ENCODE measurements at places on chromosomes 2 and 18.

DNA sequence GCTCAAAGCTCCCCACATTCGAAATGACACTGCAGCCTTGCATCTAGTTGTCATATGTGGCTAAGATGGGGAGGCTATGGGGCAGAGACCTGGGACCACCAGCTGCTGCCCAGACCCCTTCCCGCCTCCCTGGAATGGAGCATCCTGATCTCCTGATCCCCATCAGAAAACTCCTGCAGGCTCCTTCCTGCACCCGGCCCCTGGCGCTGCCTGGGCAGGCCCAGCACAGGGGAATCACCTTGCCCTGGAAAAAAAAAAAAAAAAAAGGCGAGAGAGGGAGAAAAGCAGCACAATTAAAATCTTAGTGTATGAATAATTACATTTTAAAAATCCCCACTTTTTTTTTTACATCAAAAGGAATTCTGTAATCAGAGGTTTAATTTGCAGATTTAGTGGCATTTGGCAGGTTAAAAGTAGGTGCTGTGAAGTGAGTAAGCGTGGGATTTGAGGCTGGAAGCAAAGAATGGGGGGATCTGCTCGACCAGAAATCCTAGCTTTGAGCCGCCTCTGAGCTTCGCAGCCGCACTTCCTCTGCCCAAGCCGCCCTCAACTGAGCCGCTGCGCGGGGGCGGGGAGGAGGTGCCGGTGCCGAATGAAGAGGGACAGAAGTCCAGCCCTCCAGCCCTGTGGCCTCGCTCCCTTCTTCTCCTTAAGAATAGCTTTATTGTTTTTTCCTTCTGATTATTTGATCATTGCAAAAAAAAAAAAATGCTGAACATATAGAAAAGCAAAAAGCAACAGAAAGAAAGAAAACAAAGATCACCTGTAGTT is 30.0 kb downstream of the THNSL2 start:
- DNase-seq = peak; percentile 19

DNA sequence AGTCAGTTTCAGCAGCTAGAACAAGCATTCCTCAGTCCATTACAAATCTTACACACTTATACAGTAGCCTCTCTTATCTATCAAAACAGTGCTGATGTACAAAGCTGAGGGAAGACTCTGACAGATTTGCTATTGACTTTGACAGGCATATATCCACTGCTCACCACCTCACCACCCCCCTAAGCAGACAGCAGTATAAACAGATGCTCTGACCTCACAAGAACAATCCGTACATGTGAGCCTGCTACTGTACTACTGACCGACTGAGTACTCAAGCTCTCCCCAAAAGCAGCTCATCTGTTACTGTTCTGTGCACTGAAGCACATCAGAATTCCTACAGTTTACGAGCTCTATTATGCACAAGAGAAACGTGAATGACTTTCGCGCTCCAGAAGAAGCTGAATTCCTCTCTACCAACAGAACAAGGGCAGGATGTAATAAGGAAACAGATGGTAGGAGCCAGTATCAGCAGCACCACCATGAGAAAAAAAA is 95.6 kb upstream of the PDE1A start:
- no peak for DNase-seq

DNA sequence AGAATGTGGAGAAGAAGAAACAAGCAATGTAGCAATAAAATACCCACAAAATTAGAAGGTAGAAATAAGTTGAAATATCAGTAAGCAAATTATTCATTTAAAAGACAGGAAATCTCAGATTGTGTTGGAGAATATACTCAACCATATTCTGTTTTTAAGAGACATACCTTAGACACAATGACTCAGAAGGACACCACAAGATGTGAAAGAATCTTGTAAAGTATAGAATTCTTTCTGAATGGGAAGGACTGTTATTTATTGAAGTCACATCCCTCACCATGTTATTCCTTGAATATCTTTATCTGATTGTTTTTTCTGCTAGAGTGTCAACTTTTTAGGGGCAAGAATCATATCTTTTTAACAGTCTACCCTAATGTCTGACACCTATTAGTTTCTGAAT is 50.4 kb downstream of the CTAGE1 start:
- DNase-seq = no peak

GRCh38 chr2:146850746-146851145 is 994.1 kb upstream of the ACVR2A start:
- no peak for DNase-seq

DNA sequence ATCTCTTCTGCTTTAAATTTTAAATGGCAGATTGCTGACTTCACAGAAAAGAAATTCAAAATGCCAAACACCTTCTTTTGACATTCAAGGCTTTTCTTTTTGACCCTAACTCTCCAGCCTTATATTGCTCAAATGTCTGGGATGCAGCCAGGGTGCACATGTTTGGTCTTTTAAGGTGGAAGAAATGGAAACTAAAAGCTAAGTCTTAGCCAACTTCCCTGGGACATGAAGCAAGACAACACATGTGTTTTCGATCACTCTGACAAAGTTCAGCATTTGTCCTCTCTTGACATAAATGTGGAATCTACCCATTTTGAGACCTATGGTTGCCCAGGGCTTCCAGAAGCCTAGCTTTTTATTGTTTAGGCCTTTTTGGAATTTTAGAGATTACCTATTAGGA is 161.6 kb downstream of the RDH14 start:
- no peak for DNase-seq

DNA sequence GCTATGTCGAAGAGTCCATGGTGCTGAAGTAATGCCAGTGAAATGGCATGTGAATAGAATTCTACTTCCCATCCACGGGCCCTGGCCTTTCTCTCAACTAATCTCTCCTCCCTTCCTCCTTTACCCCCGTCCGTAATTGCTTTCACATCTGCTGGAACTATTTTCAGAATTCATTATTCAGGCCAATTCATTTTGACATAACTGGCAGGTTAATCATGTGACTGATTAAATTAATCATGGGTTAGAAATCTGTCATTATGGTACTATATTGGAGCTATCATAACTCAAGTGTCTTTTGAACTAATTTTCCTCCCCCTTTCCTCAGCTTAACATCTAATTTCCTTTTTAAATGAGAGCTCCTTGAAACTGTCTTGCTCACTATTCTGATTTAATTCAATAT is 66.9 kb downstream of the ZDBF2 start:
- DNase-seq = no peak

DNA sequence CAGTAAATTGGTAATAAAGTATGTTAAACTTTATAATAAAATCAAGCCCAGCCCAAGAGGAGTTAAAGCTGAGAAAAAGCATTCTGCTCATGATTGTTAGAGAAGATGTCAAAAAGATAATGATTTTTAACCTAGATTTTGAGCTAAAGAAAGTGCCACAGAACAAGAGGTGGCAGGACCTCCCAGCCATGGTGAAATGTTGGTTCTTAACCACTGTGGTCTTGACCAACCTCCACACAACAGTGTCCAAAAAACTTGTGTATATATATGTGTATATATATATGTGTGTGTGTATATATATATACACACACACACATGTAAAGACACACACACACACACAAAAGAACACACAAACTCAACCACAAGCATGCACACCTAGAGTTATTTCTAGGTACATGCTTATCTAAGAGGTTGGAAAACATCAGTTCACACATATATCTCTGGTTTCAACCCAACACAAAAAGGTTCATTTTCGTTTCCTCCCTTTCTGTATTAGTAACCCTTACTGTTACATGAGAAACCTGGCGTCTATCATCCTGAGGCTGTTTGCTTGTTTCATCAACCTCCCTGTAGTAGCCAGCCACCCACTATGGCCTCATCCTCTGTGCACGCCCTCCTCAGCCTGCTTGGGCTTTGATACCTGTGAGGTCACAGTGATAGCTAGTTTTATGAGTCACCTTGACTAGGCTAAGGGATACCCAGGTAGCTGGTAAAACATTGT is 631.8 kb upstream of the ID2 start:
- no peak for DNase-seq

GRCh38 chr18:9079818-9080528 is 22.5 kb upstream of the NDUFV2 start:
- DNase-seq = no peak

DNA sequence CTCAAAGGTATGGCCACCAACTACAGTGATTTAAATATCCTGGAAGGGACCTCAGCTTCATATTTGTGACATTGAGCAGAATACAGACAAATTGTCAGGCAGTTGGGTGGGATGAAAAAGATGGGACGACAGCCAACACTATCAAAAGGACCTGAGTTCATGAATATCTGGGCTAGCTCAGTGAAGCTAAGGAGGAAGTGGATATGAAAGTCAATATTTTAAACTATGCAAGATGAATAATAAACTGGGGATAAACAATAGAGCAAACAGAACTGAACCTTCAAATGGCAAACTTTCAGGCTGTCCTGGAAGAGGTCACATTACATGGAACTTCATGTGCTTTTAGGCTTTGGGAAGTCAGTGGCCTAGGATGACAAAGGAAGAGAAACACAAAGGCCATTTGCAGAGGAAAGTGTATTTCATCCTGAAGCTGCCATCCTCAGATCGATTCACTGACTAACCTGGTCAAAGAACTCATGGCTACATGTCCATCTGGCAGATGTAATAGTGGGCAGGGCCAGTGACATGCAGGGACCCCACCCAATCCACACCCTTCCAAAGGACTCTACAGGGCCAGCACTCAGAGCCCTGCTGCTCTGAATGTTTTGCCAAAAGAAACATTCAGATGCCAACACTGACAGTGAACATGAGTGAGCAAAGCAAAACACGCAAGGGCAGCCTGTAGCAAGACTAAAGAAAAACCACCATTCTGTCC is 175.7 kb downstream of the ETAA1 start:
- DNase-seq = no peak

DNA sequence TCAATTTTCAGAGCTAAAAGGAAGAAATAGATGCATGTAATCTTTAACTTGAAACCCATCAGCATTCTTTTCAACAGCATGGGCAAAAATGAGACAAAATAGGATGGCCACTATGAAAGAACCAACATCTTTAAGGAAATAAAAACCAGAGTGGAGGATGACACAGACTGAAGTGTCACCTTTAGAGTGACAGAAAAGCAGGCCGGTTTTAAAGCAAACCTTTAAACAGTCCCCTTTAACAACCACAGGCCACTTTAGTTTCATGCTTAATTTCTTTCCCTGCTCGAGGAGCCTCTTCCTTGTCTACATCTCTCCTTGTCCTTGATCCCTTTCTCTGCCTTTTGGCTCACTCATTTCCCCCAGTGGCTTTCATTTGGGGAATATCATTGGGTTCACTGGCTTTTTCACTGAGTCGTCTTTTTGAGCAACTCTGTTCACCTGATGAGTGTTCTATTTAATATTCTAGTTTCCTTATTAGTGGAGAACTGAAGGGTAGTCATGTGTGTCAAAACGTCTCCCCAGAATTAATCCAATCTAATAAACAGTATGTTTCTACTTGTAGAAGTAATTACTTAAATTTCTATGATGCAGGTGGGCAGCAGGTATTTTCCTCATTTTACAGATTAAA is 72.5 kb downstream of the DOCK10 start:
- DNase-seq = no peak

DNA sequence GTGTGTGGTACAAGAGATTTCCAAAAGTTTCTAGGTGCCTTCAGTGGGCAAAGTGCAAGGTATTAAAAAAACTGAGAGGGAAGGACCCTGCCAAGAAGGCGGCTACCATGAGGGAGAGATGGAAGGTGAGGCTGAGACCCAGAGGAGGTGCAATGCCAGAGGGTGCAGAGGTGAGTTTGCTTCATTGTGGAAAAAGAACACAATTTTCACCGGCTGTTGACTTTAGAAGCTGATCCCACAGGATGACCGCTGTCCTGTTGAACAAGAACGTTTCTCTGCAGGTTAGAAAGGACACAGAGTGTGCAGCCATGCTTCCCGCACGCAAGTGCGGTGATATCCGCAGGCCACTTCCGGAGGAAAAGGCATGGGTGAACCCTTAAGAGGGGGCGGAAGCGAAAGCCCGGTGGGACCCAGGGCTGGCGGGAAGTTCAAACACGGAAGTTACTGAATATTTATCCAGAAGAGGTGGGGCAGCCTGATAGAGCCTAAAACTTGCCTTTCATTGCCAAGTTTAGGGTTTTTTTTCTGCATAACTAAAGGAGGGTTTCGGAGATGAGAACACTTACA is 16.6 kb downstream of the SP110 start:
- no peak for DNase-seq

GRCh38 chr2:38159191-38159590 is 83.2 kb upstream of the CYP1B1 start:
- DNase-seq = no peak

DNA sequence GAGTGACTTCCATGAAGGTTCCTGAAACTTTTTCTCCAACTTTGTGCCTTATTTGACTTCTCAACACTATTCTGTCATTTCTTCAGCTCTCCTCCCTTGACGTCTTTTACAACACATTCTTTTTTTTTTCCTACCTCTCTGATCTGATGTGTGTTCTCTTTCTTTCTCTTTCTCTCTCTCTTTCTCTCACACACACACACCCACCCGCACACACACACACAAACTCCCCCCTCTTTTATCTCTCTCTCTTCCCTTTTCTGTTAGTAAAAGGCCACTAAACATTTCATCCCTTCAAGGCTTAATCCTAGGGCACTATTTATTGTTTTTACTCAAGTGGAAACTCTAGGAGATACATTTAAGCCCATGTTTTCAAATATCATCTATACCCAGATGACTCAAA is 107.8 kb upstream of the CNTNAP5 start:
- DNase-seq = no peak

GRCh38 chr2:148577845-148578492 is 66.6 kb upstream of the EPC2 start:
- no peak for DNase-seq

DNA sequence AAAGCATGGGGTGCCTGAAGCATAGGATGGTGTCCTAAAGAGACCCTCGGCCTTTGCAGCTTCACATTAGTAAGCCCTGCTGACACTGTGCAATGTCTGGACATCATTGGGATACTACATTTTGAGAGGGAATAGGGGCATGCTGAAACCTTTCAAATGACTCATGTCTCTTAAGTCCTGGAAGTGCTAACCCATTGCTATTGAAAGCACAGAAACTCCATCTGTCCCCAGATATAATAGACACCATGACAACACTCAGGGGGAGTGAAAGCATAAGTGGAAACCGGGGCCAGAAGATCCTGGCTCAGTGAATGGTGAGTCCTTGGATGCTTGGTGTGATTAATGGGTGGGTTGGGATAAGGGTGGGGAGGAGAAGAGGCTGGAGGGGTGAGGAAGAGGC is 595.5 kb upstream of the ID2 start:
- DNase-seq = no peak

DNA sequence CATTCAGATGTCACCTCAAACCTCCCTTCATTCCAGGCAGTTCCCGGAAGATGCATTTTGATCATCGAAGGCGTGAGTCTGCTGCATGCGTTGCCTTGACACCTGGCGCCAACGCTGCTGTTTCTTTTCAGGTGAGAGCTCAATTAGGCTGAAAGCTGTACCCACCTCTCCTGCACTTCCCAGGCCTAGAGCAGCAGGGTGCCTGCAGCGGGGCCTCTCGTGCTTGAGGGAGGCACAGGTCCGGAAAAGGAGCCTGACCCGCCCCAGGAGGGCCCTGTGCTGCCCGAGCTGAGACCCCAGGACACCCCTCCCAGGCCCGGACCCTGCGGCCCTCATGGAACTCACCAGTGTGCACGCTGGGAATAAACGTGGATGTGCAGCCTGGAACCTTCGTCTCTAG is 31.4 kb upstream of the KCNG2 start:
- no peak for DNase-seq

DNA sequence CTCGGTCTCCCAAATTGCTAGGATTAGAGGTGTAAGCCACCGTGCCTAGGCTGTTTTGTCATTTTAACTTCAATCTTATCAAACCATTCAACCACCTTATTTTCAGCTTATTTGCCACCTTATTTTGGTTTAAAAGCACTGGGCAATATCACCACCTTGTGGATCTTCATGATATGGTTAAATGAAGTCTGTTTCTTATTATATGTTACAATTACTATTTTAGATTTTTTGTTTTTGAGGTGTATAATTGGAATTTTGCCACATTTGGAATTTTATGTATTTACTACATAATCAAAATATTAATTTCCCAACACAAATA is 43.8 kb upstream of the SCN9A start:
- no peak for DNase-seq
